Activated T-cell treated with anti-CD3 and anti-CD28 coated beads for 24 hours (primary cell): ENCODE measurements at places on chromosomes 2 and 18.

- DNase-seq: no peak
Measured at GRCh38 chr2:166365239-166365638, 10.5 kb downstream of the SCN9A start.

DNA sequence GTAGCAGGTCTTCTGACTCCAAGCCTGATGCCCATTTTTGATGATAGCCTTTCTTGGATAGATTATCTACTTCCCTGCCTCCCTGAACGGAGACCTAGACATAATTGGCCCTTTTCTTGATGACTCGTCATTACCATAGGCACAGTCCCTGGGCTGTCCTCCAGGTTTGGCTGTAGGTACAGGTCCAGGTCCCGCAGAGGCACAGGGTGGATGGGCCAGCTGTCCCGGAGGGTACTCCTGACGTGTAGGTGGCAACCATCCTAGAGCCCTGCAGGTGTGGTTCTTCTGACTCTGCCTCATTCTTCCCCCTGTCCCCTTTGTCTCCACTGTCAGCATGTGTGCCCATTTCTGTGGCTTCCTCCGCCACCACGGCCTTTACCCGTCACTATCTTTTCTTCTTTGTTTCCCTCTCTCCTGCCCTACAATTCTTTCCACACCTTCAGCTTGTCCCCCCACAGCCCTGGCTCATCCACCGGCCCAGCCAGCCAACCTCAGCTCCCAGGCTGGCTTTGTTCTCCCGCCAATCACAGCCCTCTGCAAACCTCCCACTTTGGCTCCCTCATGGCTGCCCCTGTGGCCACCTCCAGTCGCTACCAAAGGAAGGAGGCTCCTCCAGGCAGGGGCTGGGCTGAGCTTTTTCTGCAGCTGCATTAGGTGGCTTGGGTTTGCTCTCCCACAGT, 102.8 kb downstream of the SMAD7 start:
- no peak for DNase-seq

DNA sequence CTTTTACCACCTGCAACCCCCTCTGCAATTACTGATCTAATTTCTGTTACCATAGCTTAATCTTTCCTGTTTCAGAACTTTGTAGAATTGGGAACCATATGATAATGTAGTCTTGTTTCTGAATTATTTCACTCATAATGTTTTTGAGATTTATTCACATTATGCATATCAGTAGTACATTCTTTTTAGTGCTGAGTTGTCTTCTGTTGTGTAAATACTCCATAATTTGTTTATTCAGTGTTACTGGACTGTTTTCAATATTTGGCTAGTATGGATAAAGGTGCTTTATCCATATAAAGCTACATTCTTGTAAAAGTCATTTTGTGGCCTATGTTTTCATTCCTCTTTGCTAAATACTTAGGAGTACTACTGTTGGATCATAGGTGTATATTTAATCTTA, 152.5 kb downstream of the TAF4B start:
- DNase-seq: no peak

- no peak for DNase-seq
Measured at GRCh38 chr2:5668682-5669250, 23.4 kb upstream of the SOX11 start.

GRCh38 chr2:111054791-111055691, 65.7 kb upstream of the BCL2L11 start:
- DNase-seq: peak; percentile 56

DNA sequence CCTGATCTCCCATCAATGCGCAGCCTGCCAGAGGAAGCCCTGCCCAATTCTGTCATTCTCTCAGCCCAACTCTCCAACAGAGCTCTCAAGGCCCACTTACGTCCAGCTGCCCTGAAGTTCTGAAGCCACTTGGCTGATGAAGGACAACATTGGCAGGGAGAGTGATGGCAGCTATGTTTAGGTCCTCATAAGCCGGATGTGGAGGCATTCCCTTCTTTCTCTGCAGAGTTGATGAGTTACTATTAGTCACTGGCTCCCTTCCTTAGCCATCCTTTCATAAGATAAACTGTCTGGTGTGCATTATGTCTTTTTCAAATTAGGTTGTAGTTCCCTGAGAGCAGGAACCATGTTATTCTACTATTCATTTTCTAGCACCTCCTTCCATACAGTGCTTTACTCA, 22.5 kb upstream of the TACR1 start:
- no peak for DNase-seq
